SW 1271 (cell line): ENCODE measurements at places on chromosomes 1 and 21.

- DNase-seq = no peak
These were observed 239.1 kb upstream of the TMEM51 start for GRCh38 chr1:14914351-14914988.

- no peak for DNase-seq
These were observed 4.8 kb upstream of the WNT9A start for GRCh38 chr1:227952374-227953021.

DNA sequence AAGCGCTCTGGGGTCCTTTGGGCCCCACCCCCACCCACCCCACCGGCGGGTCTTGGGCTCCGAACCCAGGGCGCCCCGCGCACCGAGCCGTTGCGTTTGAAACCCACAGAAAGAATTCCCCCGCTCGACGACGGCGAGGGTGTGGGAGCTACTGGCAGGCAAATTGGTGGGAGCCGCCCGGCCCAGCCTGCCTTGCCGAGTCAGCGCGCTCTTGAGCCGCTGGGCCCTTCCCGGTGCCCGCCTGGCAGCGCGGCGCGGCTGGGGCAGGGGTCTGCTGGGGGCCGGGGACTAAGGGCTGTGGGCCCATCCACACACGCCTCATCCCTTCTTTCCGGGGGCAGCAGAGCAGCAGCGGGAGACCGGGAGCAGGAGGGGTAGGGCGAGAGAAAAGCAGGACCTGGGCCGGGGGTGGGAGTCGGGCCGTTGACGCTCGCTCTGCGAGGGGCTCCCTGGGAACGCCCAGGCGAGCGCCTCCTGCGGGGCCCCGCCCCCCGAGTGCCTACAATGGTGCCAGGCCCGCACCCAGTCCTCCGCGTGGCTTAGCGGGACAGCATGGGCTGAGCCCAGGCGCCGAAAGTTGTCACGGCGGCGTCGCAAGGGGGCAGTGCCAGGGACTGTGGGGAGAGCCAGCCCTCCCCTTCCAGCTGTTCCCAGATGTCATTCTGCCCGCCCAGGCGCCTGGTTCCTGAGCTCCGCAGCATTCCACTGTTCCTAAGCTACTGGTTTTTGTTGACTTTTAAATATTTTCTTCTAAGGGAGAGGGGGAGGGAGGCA, at the start of gene C1orf94:
TSS of gene C1orf94 (plus strand) at position 78 of the 774 bp plus-strand sequence. CDS start 883 bp downstream, outside the sequence.
- no peak for DNase-seq

DNA sequence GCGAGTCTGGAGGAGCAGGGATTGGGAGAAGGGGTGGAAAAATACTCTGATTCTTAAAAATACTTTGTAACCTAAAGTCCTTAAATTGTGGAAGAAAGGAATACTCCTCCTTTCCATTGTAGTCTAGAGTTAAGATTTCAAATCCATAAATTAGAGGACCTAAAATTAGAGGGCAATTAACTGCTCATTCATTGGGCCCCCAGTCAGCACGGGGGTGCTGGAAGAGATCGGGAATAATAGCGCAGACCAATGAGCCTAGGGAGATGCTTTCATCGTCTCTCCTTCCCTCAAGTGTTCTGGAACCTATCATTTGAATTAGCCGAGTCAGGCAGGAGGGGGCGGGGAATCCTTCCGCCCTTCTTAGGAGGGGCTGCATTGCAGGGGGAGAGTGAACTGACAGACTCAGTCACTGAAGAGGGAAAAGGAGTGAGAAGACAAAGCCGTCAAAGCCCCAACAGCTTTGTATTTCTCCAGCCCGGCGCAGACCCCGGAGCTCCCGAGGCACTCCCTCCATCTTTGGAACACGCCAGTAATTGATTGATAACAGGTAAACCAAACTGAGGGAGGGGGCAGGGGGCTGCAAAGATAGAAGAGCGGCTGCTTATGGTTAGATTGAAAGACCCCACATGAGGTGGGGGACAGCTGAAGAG, at the start of gene MLLT11:
TSS of gene MLLT11 (plus strand) at position 391 of the 650 bp plus-strand sequence. CDS start 6,828 bp downstream, outside the sequence.
- DNase-seq = no peak

DNA sequence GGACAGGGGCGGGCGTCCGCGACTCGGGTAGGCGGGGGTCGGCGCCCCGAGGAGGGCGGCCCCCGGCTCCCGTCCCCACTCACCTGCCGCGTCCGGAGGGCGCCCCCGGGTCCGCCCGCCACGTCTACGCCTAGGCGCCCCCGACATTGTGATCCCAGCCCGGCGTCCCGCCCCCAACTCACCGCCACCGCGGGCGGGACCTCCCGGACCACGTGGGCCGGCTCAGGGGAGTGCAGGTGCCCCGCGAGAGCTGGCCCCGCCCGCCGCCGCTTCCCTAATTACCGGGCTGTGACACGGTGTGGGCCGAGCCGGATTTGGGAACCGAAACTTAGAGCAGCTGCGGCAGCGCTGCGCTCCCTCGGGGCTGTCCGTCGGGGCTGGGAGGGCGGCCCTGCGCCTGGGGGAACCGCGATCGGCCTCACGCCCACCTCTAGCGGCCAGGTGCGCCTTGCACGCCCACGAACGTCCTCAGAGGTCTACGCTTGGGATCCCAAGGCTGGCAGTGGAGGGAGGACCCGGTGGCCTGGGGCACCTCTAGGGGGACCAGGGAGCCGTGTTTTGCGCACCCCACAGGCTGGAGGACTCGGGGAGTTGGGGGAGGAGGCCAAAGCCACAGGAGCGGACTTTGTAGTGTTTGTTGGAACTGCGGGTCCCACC, 521 bp upstream of the NADK start:
- DNase-seq = no peak

- DNase-seq = peak; percentile 15
These were observed 93.4 kb upstream of the SOD1 start for GRCh38 chr21:31566064-31566463.

DNA sequence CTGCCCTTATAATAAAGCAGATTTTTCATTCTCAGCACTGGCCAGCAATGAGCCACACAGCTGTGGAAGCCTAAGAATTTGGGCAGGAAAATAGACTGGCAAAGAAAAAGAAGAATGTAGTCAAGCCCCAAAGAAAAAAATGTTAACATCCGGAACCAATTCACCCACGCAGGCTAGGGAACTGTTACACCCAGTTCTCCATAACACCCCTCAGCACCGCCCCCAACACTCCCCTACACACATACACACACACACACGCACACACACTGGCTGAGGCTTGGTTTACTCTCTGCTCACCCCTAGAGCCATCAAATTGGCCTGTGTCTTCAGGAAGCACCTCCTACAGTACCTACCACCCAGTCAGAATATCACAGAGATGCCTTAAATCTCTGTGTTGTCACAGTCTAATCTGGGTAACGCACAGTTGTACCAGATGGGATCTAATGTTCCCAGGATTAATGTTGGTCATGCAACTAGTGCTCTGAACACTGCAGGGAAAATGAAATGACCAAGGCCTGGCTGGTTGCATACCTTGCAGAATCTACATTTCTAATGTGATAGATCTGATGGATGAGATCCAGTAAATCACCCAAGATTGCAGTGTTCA, 14.5 kb downstream of the TBX15 start:
- DNase-seq = no peak

GRCh38 chr1:160291248-160292220, 6.6 kb upstream of the PEX19 start:
- DNase-seq = peak; percentile 36

GRCh38 chr21:26123012-26123411, 47.6 kb downstream of the APP start:
- DNase-seq = no peak

DNA sequence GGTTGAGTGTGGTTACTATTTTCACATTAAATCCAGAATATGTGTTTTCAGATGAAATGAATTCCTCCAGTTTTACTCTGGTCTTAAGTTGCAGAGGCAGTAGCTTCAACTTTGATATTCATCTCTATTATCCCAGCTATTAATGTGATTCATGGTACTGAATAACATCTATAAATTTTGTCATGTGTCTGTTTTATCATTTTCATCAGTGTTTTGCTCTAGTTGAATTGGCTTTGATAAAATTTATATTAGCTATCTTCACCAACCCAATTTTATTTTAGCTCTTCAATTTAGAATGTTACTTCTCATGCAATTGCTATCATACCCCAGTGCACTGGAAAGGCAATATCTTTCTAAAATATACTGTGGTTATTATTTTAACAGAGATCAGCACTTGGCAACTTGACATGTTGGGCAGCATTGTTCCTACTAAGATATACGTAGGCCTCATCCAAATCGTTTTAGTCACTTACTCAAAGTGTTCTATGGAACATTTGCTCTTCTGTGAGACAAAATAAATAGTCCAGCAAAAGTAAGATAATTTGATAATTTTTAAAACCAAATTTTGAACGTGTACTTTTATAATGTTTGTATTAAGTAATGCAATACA, 184.3 kb downstream of the NCAM2 start:
- no peak for DNase-seq

- no peak for DNase-seq
These were observed 66.0 kb downstream of the RGS21 start for GRCh38 chr1:192382758-192383157.

DNA sequence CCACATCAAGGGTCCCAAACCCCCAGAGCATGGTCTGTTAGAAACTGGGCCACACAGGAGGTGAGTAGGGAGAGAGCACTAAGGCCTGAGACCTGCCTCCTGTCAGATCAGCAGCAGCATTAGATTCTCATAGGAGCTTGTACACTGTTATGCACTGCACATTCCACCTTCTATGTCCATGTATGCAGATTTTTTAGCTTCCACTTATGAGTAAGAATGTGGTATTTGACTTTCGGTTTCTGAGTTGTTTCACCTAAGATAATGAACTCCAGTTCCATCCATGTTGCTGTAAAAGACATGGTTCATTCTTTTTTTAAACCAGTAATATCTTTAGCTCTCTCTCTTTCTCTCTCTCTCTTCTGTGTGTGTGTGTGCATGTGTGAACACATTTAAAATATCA, 663 bp upstream of the GBP6 start:
- DNase-seq = no peak
